ENCODE measurements at places on chromosomes 12 and 14.

- H3K27ac ChIP-seq: peak overlapping the region; percentile 37
- no peak for DNase-seq
- no peak overlapping the region for H3K4me3 ChIP-seq
- no peaks in the 10 kb centered on the region for H3K36me3 ChIP-seq
- peaks cover 14% of the 10 kb centered on the region for H3K4me1 ChIP-seq
- no peaks in the 10 kb centered on the region for H3K27me3 ChIP-seq
Measured at GRCh38 chr12:8692573-8692972, 5.2 kb upstream of the RIMKLB start.

DNA sequence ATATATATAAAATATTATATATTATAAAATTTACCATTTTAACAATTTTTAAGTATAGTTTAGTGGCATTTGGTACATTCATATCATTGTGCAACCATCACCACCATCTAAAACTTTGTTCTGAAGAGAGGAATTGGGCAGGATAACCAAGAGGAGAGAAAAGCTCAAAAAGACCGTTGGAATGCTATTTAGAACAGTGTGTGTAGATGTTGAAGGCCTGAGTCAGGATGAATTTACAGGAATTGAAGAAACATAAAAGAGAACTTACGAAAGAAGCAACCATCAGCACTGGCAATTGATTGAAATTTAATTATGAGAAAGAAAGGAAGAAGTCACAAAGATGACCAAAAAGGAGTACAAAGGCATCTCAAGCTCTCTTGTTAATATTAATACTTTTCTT lies 196.9 kb upstream of the PWP1 start:
- DNase-seq: no peak
- no peaks in the 10 kb centered on the region for H3K36me3 ChIP-seq
- no peak overlapping the region for H3K4me3 ChIP-seq
- no peaks in the 10 kb centered on the region for H3K4me1 ChIP-seq
- H3K27ac ChIP-seq: no peak overlapping the region

- no peaks in the 10 kb centered on the region for H3K27me3 ChIP-seq
- no peak overlapping the region for H3K27ac ChIP-seq
- H3K4me3 ChIP-seq: no peak overlapping the region
- H3K4me1 ChIP-seq: no peaks in the 10 kb centered on the region
- no peak for DNase-seq
- H3K36me3 ChIP-seq: no peaks in the 10 kb centered on the region
Measured at GRCh38 chr12:10741845-10742244, 18.7 kb upstream of the YBX3 start.

- no peak overlapping the region for H3K27ac ChIP-seq
- no peaks in the 10 kb centered on the region for H3K27me3 ChIP-seq
- no peaks in the 10 kb centered on the region for H3K4me1 ChIP-seq
- H3K4me3 ChIP-seq: no peak overlapping the region
- H3K36me3 ChIP-seq: no peaks in the 10 kb centered on the region
- DNase-seq: no peak
Measured at GRCh38 chr14:104576970-104577332, 2.6 kb upstream of the C14orf180 start.

- H3K36me3 ChIP-seq: no peaks in the 10 kb centered on the region
- H3K27me3 ChIP-seq: no peaks in the 10 kb centered on the region
- no peak for DNase-seq
- H3K27ac ChIP-seq: no peak overlapping the region
- H3K4me3 ChIP-seq: no peak overlapping the region
Measured at GRCh38 chr12:93708952-93709351, 31.8 kb downstream of the CRADD start.

DNA sequence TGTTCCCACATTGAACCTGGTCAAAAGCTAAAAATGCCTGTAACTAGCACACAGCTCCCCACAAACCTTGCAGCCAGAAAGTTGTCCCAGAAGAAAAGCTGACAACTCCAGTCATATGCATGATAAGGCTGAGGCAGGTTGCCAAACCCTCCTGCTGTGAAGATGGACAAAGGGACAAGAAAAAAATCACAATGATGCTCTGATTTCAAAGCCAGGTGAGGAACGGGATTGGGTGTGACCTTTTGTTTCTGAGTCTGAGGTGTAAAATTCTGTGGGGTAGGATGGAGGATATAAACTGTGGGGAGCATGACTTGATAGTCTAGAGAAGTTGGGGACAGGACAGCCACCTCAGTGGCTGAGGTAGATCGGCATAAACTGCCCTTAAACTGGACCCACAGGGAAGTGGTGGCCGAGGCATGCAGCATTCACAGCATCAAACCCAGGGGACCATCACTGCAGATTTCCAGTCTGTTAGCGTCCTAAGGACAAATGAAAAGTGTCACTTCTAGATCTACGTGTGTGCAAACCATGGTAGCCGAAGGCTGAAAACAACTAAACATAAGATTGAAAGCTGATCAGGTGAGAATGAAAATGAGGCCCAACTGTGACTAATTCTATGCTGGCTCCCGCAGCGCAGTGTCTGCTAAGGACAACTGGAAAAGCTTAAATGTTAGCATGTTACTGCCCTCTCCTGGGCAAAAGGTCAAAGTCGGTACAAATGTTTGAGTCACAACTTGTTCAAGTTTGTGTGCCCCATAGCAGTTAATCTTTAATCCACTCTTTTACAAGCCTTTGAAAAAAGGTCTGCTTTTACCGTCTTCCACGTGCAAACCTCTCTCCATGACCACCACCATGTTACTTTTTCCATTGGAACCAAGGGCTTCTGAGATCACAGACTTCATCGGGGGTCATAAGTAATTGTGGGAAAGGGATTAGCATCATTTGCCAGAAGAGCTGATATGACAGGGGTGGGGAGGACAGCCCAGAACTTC lies 39.8 kb downstream of the GRIN2B start:
- peak overlapping the region; percentile 20 for H3K4me3 ChIP-seq
- peak; percentile 64 for DNase-seq
- no peaks in the 10 kb centered on the region for H3K36me3 ChIP-seq
- peaks cover 6% of the 10 kb centered on the region for H3K4me1 ChIP-seq

DNA sequence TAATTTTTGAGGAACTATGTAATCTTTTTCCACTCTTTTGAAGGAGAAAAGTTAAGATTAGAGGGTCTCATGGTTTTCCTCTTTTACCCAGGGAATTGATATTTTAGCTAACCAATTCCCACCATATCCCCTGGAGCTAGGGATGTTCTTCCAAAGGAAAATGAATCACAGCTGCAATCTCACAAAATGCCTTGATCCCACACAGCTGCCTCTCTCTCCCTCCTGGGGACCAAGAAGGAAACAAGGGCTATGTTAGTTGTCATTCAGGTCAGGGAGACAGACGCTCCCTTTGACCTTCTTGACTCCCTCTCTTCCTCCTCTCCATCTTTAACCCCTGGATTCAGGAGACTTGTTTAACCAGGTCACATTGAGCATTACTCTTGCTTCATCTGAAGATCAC lies 9.5 kb downstream of the DCN start:
- no peak overlapping the region for H3K27ac ChIP-seq
- H3K27me3 ChIP-seq: no peaks in the 10 kb centered on the region
- H3K36me3 ChIP-seq: no peaks in the 10 kb centered on the region

- H3K27ac ChIP-seq: no peak overlapping the region
- no peaks in the 10 kb centered on the region for H3K4me1 ChIP-seq
- DNase-seq: no peak
- no peak overlapping the region for H3K4me3 ChIP-seq
- no peaks in the 10 kb centered on the region for H3K36me3 ChIP-seq
Measured at GRCh38 chr12:124765581-124766489, 97.8 kb downstream of the SCARB1 start.

- H3K36me3 ChIP-seq: peaks cover 42% of the 10 kb centered on the region
- H3K27me3 ChIP-seq: no peaks in the 10 kb centered on the region
- H3K27ac ChIP-seq: no peak overlapping the region
- DNase-seq: no peak
- H3K4me1 ChIP-seq: no peaks in the 10 kb centered on the region
Measured at GRCh38 chr14:69232388-69232787, 27.6 kb upstream of the GALNT16 start.

DNA sequence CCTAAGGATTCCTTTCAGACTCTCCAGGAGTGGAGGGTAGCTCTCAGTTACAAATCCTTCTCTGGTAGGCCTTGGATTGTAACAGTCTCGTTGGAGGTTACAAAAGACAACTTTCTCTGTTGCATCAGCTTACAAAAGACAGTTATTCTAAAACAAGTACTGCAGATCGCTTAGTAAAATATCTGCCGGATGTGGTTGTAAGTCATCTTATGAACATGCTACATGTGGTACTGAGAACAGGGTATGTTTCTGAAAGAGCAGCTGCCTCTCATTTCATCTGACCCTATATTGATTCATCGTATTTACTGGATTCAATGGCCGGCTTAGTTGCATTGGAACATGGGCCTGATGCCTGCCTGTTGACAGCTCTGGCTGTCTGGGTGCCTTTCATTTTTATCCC lies 157.4 kb downstream of the PTCSC3 start:
- no peak overlapping the region for H3K27ac ChIP-seq
- H3K4me1 ChIP-seq: no peaks in the 10 kb centered on the region
- no peak for DNase-seq
- H3K27me3 ChIP-seq: no peaks in the 10 kb centered on the region
- H3K36me3 ChIP-seq: no peaks in the 10 kb centered on the region
- no peak overlapping the region for H3K4me3 ChIP-seq

- no peak overlapping the region for H3K4me3 ChIP-seq
- no peaks in the 10 kb centered on the region for H3K4me1 ChIP-seq
- no peak overlapping the region for H3K27ac ChIP-seq
- DNase-seq: peak; percentile 72
- no peaks in the 10 kb centered on the region for H3K36me3 ChIP-seq
Measured at GRCh38 chr14:25400607-25401206, 350.8 kb upstream of the STXBP6 start.

DNA sequence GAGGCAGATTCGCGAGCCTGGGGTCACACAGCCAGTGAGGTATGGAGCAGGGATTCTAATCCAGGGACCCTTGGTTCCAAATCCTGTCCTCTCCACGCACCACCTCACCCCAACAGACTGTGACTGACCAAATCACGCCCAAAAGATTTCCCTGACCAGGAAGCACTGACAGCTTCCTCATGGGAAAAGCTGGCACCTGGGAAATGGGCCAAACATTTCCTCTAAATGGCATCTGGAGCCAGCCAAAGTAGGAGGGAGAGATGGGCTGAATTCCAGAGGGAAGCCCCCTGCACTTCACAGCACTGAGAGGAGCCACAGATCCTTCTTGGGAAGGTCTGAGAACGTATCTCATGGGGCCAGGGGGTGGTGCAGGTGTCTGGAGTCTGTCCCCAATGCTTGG lies 28.8 kb downstream of the CCDC92 start:
- H3K36me3 ChIP-seq: no peaks in the 10 kb centered on the region
- no peak overlapping the region for H3K4me3 ChIP-seq
- H3K4me1 ChIP-seq: no peaks in the 10 kb centered on the region
- H3K27ac ChIP-seq: no peak overlapping the region

DNA sequence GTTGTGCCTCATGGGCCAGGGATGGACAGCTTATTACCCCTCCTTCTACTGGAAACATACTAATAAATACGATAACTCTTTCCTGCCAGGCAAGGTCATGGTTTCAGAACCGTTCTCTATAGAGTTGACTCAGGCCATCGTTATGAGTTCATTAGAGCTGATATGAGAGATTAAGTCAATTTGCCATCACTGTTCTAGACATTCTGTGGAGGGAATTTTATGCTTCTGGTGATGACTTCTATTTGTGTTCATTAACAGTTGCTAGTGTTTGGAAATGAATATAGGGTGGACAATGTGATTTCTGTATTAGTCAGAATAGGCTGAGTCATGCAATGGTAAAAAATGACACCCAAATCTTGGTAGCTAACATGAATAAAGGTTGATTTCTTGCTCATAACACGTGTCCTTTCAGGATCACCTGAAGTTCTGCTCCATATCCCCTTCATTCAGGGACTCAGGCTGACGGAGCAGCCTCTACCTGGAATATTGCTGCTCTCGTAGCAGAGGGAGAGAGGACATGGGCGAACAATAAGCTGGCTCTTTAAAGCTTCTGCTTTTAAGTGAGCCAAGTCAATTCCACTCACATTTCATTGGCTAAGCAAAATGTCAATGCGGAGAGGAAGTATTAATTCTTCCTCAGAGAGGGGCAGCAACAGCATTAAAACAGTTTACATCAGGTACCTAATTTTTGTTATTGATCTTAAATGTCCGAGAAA lies 18.5 kb upstream of the TBPL2 start:
- no peak overlapping the region for H3K4me3 ChIP-seq
- no peaks in the 10 kb centered on the region for H3K36me3 ChIP-seq
- no peak overlapping the region for H3K27ac ChIP-seq
- no peaks in the 10 kb centered on the region for H3K27me3 ChIP-seq
- no peak for DNase-seq

- H3K36me3 ChIP-seq: peaks cover 2% of the 10 kb centered on the region
- DNase-seq: no peak
- H3K27ac ChIP-seq: peak overlapping the region; percentile 97
- H3K4me1 ChIP-seq: no peaks in the 10 kb centered on the region
- peak overlapping the region; percentile 98 for H3K4me3 ChIP-seq
Measured at GRCh38 chr14:92121207-92121669, 268 bp downstream of the NDUFB1 start.

DNA sequence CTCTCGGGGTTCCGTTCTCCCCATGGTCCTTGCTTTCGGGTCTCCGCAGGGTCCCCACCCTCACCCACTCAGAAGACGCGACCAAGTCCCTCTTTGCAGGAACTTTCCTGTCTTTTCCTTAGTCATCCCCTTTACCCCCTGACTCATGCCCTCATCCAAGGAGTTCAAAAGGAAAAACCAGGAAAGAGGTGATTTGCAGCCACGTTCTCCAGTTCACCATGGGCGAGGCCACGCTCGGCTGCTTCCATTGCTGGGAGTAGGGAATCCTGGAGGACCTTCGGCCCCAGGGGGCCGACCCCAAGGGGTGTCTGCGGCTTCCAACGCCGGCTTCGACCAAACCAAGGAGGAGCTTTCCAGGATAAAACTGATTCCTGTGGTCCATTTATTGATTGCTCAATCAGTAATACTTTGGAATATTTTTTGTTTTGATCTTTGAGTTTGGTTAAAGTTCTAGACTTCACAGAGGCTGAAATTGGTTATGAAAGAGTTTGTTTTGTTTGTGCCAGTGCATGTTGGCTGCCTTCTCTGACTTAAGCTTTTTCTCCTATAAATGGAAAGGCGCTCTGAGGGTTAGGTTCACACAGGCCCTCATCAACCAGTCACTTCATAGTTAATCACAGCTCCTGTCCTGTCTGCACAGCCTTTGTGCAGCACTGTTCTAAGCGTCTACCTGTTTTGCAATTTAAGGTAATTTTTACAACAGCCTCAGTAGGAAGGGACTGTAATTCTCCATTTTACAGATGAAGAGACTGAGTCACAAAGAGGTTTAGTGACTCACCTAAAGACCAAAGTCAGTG lies 827 bp downstream of the ALDH2 start:
- DNase-seq: no peak
- H3K36me3 ChIP-seq: no peaks in the 10 kb centered on the region
- H3K27ac ChIP-seq: no peak overlapping the region
- H3K27me3 ChIP-seq: no peaks in the 10 kb centered on the region

GRCh38 chr14:61925732-61926435 lies 163.7 kb downstream of the SNAPC1 start:
- no peaks in the 10 kb centered on the region for H3K27me3 ChIP-seq
- H3K4me1 ChIP-seq: peaks cover 9% of the 10 kb centered on the region
- no peaks in the 10 kb centered on the region for H3K36me3 ChIP-seq
- H3K27ac ChIP-seq: no peak overlapping the region
- no peak overlapping the region for H3K4me3 ChIP-seq
- DNase-seq: no peak
